Tibial nerve (tissue), 4 donors: ENCODE measurements at places on chromosomes 2 and 18.

- no peak for DNase-seq
Measured at GRCh38 chr18:7325126-7325430, 94.2 kb downstream of the LRRC30 start.

DNA sequence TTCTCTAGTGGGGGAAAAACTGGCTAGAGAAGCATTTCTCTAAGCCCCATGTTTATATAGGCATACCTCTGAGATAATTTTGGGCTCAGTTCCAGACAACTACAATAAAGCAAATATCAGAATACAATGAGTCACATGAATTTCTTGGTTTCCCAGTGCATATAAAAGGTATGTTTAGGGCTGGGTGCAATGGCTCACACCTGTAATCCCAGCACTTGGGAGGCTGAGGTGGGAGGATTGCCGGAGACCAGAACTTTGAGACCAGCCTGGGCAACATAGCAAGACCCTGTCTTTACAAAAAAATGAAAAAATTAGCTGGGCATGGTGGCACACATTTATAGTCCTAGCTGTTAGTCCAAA is 22.2 kb downstream of the TSN start:
- no peak for DNase-seq

GRCh38 chr2:172555272-172555521 is 693 bp upstream of the PDK1 start:
- no peak for DNase-seq

- no peak for DNase-seq
Measured at GRCh38 chr2:231489990-231490389, 25.7 kb upstream of the NCL start.

GRCh38 chr2:97691166-97691565 is 21.7 kb downstream of the C2orf92 start:
- no peak for DNase-seq

DNA sequence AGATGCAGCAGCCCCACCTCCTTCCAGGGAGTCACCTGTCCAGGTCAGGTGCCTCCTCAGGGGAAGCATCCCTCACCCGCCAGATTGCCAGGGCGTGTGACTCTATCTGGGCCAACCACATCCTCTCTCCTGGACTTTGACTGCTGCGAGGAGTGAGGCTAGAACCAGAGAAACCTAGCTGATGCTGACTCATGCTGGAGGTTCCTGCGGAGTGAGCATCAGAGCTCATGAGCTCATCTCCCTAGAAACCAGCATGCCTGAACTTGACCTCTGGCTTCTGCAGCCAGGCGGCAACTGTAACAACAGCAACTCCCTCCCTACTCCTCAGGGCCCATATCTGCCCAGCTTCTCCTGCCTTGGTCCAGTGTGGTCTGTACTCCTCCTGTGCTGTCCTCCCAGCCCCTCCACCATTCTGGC is 28.3 kb upstream of the NT5DC4 start:
- DNase-seq, result no peak

- no peak for DNase-seq
Measured at GRCh38 chr2:221060376-221060775, 511.7 kb downstream of the EPHA4 start.

- no peak for DNase-seq
Measured at GRCh38 chr2:240717681-240718581, 26.3 kb downstream of the AQP12A start.
